ENCODE measurements at places on chromosomes 7 and 10.

- DNase-seq, result no peak
These were observed 70.4 kb downstream of the HERPUD2 start for GRCh38 chr7:35624299-35625186.

DNA sequence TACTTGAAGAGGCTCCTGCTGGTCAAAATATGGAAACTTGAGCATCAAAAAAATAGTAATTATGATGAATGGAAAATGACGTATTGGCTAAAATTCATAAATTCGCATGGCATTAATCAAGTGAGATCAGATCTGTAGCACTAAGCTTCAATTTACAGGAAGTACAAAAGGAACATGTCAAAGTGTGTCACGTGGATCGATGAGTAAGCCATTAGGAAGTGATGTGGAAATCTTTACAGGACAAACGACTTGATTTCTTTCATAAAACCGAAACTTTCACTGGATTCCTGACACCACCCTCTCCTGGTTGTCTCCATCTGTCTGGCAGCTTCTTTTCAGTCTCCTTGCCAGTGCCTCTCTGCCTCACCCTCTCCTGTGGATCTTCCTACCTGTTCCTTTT, 25.8 kb downstream of the AKR1C8 start:
- DNase-seq, result no peak

- DNase-seq, result no peak
These were observed 272.3 kb upstream of the C7orf33 start for GRCh38 chr7:148318102-148318811.

- DNase-seq, result no peak
These were observed 83.4 kb upstream of the SMNDC1 start for GRCh38 chr10:110387983-110388686.

- no peak for DNase-seq
These were observed 116.1 kb downstream of the KLF6 start for GRCh38 chr10:3668966-3669330.
